ENCODE measurements at places on chromosomes 5 and 9.

GRCh38 chr9:115758441-115758840, 395.1 kb upstream of the PAPPA start:
- DNase-seq: no peak

- no peak for DNase-seq
Observed at GRCh38 chr5:35117967-35118366, 70.2 kb upstream of the AGXT2 start.

- no peak for DNase-seq
Observed at GRCh38 chr5:36059571-36060419, 6.9 kb downstream of the UGT3A2 start.

DNA sequence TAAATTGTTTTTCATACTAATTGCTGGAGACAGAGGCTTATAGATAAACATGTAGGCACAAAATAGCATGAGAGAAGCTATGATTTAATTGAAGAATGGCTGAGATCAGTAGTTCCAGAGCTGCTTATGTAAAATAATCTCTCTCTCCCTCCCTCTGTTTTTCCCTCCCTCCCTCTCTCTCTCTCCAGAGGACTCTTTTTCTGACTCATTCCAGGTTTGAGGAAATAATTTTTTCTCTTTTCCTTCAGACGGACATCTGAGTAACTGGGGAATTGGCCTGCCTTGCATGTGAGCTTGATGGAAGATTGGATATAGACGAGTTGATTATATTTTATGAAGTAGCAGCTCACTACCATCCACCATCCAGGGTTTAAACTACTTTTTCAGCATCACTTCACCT, 35.5 kb downstream of the KCTD16 start:
- no peak for DNase-seq

GRCh38 chr5:42624912-42625311, 131.7 kb upstream of the CCDC152 start:
- no peak for DNase-seq

DNA sequence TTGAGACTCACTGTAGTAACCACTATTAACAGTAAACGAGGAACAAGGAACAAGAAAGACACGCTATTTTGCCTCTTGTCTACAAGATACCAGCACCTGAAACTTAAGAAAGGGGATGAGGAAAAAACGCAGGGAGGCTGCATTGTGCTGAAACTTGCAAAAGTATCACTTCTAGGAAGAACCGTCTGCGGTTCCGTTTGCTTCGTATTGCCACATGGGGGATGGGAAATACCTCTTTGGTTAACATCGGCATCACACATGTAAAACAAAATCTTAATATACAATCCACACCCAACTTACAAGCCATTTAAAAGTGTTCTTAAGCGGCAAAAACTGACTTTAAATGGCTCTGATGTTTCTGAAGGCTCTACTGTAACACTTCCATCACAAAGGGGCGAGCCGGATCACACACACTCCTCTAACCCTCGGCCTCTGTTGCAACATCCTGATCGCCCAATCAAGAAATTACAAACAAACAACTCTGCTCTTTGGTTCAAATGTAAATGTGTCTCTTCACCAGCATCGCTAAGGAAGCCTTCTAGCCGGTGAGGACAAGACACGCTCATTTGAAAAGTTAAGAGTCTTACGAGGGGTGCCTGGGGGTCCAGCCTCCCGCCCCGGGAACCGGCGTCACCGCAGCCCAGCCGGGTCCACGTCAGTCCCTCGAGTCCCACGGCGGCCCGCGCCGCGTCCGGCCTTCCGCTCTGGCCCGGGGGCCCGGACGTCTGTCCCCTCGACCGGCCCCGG, 621 bp downstream of the SEC16A start:
- no peak for DNase-seq

- DNase-seq: no peak
Observed at GRCh38 chr5:139872052-139872766, 76.6 kb downstream of the PSD2 start.

GRCh38 chr9:573691-574410, 267.6 kb upstream of the DMRT1 start:
- no peak for DNase-seq
